ENCODE measurements at places on chromosomes 6 and 20.

DNA sequence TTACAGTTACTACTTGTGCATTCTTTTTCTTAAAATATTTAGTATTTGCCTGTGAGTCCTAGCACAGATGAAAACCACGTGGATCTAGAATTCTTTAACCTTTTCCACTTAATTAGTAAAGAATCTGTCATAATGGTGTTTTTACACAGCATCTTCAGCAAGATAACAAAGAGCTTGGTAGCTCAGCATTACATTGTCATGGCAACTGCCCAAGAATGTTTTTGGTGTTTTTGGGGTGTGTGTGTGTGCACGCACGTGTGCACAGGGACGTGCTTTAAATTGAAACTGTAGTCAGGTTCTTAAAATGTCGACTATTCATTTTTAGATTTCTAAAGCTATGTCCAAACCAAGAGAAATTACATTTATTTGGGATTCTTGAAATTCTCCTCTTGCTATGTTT lies 108.0 kb downstream of the FIG4 start:
- DNase-seq: no peak

- no peak for DNase-seq
Measured at GRCh38 chr6:36840432-36841403, 1.5 kb upstream of the CPNE5 start.

- no peak for DNase-seq
Measured at GRCh38 chr6:154479771-154480639, 30.5 kb downstream of the CNKSR3 start.

GRCh38 chr6:112183271-112183671 lies 71.1 kb downstream of the LAMA4 start:
- no peak for DNase-seq

Measured in HEK293T (cell line).